CD4-positive, alpha-beta T cell treated with Interleukin-10 for 1 hour (primary cell): ENCODE measurements at places on chromosomes 16 and 17.

- DNase-seq = no peak
These were observed 108.0 kb downstream of the SKAP1 start for GRCh38 chr17:48322060-48322459.

DNA sequence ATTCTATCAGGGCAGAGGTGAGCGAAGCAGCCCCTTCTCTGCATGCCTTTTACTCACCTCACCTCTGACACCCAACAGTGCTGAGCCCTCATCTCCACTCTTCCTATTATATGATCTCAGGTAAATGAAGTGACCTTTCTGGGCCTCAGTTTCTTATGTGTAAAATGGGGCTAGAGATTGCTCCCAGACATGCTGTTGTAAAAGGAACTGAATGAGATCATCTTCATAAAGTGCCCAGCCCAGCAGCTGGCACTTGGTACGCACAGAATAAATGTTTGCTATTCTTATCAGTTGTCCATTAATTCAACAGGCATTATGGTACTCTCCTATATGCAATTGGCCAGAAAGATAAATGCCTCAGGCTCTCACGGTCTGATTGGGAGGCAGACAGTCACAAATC lies 4.5 kb upstream of the GALK1 start:
- DNase-seq = no peak

GRCh38 chr16:10888320-10888937 lies 11.4 kb downstream of the CIITA start:
- DNase-seq = no peak

DNA sequence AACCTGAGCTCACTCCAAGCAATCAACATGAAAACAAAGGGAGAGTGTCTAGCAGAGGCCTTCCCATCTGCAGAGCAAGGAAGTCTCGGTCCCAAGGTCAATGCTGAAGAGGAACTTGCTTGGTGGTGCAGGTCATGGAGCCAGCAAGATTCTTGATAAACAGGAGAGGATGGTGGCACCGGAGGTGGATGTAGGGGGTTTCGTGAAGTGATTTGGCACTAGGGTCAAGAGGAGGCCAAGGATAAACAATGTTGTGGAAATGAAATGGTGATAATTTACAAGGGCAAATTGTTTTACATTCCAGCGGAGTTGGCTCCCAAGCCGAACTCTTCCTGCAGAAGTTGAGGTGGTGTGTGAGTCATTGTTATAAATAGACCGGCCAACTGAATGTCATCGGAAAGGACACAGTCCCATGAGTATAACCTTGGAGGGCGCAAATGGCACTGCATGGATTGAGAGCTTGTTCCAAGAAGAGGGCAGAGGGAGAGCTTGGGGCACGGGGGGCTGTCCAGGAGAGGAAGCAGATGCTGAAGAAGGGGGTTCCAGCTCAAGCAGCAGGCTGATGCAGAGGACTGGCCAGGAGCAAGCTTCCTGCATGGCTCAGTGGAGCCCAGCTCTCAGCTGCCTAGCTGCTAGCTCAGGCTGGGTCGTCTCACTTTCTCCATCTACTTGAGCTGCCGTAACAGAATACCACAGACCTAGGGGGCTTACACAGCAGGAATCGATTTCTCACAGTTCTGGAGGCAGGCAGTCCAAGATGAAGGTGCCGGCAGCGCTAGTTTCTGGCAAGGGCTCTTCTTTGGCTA lies 136.6 kb downstream of the COPRS start:
- DNase-seq = no peak
